CD4-positive, alpha-beta T cell (primary cell): ENCODE measurements at places on chromosomes 11 and 22.

- H3K4me1 ChIP-seq, result no peaks in the 10 kb centered on the region
- no peak overlapping the region for H3K27ac ChIP-seq
- no peak for DNase-seq
- no peak overlapping the region for H3K4me3 ChIP-seq
Observed at GRCh38 chr11:80086496-80087055, 645.7 kb upstream of the TENM4 start.

DNA sequence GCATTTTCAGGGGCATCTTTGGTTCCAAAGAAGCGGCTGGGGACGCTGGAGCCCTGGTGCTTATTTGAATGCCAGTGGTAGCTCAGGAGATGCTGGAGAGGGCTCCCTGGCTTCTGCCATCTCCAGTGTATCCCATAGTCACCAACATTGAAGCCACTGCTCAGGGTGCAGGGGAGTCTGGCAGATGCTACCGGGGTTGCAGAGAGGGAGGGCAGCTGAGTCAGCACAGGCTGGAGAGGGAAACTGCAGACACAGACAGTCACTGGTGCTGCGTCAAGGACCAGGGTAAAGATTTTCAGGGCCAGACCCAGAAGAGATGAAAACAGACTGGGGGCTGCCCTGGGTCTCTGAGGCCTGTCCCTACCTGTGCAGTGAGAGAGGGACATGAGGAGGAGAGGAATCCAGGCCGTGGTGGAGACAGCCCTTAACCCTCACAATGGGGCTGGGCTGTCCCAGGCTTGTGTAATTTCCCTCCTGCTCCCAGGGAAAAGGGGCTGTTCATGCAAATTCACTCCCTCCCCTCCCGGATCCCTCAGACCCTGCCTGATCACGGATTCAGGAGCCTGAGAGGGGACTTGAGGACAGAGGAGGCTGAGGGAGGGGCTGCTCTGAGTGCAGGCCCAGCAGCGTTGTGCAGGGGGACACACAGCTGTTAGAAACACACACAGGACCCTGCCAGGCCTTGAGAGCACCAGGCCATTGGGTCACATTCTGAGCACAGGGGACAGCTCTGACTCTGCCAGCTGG, 126.9 kb upstream of the GRK3 start:
- H3K36me3 ChIP-seq, result no peaks in the 10 kb centered on the region
- no peak for DNase-seq
- H3K27ac ChIP-seq, result no peak overlapping the region
- H3K4me1 ChIP-seq, result no peaks in the 10 kb centered on the region
- no peak overlapping the region for H3K4me3 ChIP-seq

GRCh38 chr11:20493340-20493739, 105.8 kb downstream of the PRMT3 start:
- no peaks in the 10 kb centered on the region for H3K4me1 ChIP-seq
- H3K4me3 ChIP-seq, result no peak overlapping the region
- no peaks in the 10 kb centered on the region for H3K27me3 ChIP-seq
- H3K27ac ChIP-seq, result no peak overlapping the region
- H3K36me3 ChIP-seq, result peaks cover 27% of the 10 kb centered on the region

GRCh38 chr11:1572197-1573076, at the start of gene DUSP8:
TSS of gene DUSP8 (minus strand) at chr11:1572271. CDS start at chr11:1565826, 6,445 bp downstream.
- H3K4me3 ChIP-seq, result peak within 1 kb of the TSS; percentile 56
- H3K4me1 ChIP-seq, result peaks cover 45% of the 10 kb centered on the region
- peak within 1 kb of the TSS; percentile 82 for H3K27ac ChIP-seq
- no peaks in the 10 kb centered on the region for H3K36me3 ChIP-seq
- DNase-seq, result peak; percentile 97

DNA sequence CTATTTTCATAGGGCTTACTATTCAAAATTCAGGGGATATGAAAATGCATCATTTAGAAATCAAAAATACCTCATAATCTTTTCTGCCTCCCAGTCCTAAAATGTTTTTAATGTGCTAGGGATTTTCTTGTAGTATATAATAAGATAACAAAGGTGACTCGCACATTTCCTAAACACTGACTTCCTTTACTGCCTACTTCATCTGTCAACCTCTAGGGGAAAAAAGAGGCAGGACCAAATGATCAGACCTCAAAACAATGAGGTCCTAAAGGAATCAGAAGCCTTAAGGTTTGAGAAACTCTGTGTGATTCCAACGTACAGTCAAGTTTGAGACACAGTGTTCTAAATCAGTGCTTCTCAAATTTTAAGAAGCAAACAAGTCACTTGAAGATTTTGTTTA, 56.1 kb upstream of the POU2AF2 start:
- H3K36me3 ChIP-seq, result no peaks in the 10 kb centered on the region
- H3K27ac ChIP-seq, result no peak overlapping the region

DNA sequence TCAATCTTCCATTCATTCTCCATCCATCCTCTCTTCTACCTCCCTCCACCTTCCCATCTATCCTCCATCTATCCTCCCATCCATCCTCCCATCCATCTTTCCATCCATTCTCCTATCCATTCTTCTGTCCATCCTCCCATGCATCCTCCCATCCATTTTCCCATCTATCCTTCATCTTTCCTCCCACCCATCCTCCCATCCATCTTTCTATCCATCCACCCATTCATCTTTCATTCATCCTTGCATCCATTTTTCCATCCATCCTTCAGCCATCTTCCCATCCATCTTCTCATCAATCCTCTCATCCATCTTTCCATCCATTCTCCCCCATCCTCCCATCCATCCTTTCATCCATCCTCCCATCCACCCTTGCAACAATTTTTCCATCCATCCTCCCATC, 27.5 kb downstream of the IGLL1 start:
- DNase-seq, result no peak
- no peaks in the 10 kb centered on the region for H3K4me1 ChIP-seq
- H3K4me3 ChIP-seq, result no peak overlapping the region
- no peaks in the 10 kb centered on the region for H3K27me3 ChIP-seq
- no peaks in the 10 kb centered on the region for H3K36me3 ChIP-seq

DNA sequence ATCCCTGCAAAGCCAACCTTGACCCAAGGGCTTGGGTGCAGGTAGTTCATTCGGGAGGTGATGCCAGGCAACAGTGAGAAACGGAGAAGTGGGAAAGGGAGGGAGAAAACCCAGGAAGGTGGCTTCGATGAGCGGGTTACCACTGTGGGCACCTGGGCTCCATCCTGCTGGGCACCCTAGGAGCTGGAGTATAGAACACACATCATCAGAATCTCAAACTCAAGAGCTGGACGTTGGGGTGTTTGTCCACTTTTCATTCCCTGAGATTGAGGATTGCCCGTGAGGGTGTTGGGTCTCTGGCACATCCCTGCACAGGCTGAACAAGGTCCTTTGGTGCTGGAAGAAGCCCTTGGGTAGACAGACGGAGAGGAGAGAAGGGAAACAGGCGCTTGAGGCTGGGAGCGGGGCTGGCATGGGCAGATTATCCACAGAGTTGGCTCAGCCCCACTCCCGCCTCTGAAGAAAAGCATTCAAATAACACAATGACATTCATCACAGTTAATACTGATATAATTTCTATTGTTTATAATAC, 70.4 kb downstream of the LRRC32 start:
- no peaks in the 10 kb centered on the region for H3K36me3 ChIP-seq
- H3K4me1 ChIP-seq, result no peaks in the 10 kb centered on the region
- H3K27ac ChIP-seq, result no peak overlapping the region
- H3K27me3 ChIP-seq, result no peaks in the 10 kb centered on the region

- no peaks in the 10 kb centered on the region for H3K4me1 ChIP-seq
- DNase-seq, result no peak
- no peaks in the 10 kb centered on the region for H3K36me3 ChIP-seq
- no peaks in the 10 kb centered on the region for H3K27me3 ChIP-seq
Observed at GRCh38 chr11:30206249-30206996, 24.4 kb upstream of the FSHB start.

- H3K4me1 ChIP-seq, result peaks cover 3% of the 10 kb centered on the region
- H3K27me3 ChIP-seq, result no peaks in the 10 kb centered on the region
- H3K36me3 ChIP-seq, result peaks cover 68% of the 10 kb centered on the region
- H3K4me3 ChIP-seq, result no peak overlapping the region
- DNase-seq, result no peak
- no peak overlapping the region for H3K27ac ChIP-seq
Observed at GRCh38 chr11:1293619-1294015, 15.8 kb downstream of the TOLLIP start.

DNA sequence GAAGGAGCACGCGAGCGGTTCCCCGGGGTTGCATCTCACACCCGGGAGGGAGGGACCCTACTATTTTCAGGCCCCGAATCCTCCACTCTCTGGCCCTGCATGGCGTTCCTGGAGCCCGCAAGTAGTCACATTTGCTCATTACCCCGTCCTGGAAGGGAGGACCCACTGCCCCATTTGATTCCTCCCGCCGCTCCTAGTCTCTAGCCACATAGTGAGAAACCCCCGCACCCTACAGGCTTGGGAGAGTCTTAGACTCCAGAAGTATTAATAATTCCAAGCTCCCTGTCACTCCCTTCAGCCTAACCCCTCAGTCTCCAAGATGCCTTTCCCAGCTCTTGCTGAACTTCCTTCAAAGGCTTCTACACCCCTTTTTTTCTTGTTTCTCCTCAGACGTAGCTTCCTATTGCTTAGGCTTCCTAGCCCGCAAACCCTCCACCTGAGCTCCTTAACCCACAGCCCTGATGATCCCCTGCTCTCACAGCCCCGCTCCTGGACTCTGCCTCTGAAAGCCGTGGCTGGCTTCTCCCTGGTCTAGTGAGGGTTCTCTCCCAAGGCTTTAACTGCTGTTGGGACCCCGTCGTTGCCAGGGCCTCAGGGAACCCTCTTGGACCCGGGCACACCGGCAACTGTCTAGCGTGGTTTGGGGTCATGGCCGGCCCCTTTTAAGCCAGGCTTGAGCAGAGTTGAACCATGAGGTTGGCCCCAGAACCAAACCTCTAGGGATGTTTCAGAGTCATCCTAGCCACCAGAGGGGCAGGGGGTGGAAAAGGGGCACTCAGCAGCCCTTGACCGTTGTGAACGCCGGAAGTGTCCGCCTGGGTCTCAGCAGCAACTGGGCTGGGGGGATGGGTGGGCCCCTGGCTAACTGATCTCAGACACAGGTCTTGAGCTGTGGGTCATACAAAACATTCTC, 862 bp downstream of the GGA1 start:
- no peak for DNase-seq
- peaks cover 9% of the 10 kb centered on the region for H3K36me3 ChIP-seq
- peak overlapping the region; percentile 92 for H3K4me3 ChIP-seq
- H3K27me3 ChIP-seq, result no peaks in the 10 kb centered on the region

- no peak overlapping the region for H3K4me3 ChIP-seq
- H3K27ac ChIP-seq, result no peak overlapping the region
- peaks cover 34% of the 10 kb centered on the region for H3K4me1 ChIP-seq
- no peak for DNase-seq
- H3K27me3 ChIP-seq, result no peaks in the 10 kb centered on the region
- H3K36me3 ChIP-seq, result no peaks in the 10 kb centered on the region
Observed at GRCh38 chr11:271319-271715, 6.9 kb upstream of the NLRP6 start.
